Stimulated activated CD8-positive, alpha-beta memory T cell treated with anti-CD3 and anti-CD28 coated beads, Interleukin-4, amount 100 ng/mL, for 1 hour (primary cell): ENCODE measurements at places on chromosomes 6 and 20.

DNA sequence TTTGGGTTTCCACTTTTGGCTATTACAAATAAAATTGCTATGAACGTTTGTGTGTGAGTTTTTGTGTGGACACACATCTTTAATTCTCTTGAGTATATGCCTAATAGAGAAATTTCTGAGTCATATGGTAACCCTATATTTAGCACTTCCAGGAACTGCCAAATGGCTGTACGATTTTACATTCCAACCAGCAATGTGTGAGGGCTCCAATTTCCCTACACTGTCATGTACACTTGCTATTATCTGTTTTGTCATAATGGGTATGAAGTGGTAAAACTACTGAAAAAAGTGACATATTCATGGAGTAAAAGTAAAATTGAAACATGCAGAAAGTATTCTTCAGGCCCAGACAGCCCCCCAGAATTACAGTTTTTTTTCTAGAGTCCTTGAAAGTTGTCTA, 59.6 kb upstream of the ESR1 start:
- DNase-seq = no peak

DNA sequence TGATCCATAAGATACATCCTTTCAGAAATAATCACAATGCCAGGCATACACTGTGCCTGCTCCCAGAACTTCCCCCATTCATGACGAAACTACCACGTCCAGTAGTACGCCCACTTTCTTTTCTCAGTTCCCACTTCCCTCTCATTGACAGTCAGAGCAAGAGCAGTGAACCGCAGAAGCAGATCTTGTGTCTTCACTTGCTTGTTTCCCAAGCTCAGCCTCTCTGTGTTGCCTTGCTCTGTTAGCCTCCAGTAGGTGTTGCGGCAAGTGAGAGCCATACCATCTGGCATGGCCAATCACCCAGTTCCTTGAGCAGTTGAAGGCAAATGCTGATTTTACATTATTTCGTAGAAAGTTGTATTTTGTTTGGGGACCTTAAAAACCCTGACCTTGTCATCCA, 11.7 kb downstream of the UST start:
- DNase-seq = no peak

- DNase-seq = no peak
Measured at GRCh38 chr20:36197271-36197670, 39.0 kb upstream of the AAR2 start.

- DNase-seq = no peak
Measured at GRCh38 chr6:50096296-50096695, 46.6 kb upstream of the DEFB112 start.

- no peak for DNase-seq
Measured at GRCh38 chr6:148789948-148790347, 43.1 kb downstream of the UST start.

DNA sequence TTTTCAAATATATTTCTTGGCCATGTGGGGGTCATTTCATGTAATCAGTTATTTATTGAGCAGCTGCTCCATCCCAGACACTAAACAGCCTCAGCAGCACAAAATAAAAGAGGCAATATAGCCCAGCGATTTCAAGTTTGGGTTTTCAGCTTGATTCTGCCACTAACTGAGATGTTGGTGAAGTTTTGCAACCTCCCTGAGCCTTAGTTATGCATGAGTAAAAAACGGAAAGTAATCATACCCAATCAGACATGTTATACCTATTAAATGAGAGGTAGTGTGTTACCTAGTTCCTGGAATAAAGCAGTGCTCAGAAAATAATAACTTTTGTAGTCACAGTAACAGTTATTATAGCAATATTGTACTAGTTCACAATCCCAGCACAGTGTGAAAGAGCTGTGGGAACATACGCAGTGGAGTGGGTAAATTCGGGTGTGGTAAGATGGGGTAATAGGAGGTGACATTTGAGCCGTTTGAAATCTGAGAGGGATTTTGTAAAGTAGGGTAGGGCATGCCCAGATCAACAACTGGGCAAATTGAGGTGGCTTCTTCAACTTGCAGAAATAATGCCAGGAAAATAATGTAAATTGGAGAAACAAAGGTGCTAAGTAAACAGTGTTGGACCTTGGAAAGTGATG, 1.5 kb downstream of the SLC9A8 start:
- no peak for DNase-seq

DNA sequence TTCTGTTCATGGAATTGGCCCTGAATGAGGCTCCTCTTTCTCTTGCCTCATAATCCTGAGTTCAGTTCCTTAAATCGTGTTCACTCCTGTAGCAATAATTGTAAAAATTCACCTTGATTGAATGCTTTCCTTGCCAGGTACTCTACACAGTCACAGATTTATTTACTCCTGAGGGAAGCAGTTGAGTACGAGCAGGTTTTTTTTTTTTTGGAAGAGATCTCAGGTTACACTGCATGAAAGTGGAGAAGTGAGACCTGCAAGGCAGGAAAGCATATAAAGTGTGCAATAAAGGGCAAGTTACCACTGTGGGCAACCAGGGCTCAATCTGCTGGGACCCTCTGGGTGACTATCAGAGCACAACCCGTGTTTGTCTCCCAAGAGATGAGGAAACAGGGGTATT, 93.0 kb upstream of the DOK5 start:
- DNase-seq = no peak

GRCh38 chr6:46513533-46513932, 22.3 kb upstream of the RCAN2 start:
- DNase-seq = no peak

DNA sequence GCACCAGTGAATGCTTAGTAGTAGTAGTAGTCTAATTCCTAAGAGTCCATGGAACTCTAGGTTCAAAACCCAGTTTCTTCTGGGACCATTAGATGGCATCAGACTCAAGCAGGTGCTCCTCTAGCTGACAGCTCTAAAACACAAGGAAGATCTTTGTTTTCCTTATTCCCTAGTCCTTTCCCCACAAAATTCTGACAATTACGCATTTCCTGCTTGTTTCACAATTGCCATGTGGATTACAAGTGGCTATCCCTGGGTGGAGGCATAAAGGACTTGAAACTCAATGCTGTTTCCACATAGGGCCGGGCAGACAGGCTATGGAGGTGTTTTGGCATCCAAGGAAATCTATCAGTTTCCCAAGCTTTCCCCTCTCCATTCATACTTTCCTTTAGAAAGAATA, 9.2 kb upstream of the HLA-DOB start:
- no peak for DNase-seq

DNA sequence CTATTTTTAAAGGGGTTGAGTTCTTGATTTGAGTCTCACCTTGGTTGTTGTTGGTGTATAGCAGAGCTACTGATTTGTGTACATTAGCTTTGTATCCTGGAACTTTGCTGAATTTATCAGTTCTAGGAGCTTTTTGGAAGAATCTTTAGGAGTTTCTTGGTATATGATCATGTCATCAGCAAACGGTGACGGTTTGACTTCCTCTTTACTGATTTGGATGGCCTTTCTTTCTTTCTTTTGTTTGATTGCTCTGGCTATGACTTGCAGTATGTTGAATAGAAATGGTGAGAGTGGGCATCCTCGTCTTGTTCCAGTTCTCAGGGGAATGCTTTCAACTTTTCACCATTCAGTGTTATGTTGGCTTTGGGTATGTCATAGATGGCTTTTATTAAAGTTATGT, 64.0 kb downstream of the CDYL start:
- DNase-seq = no peak

GRCh38 chr20:3431109-3431508, 23.6 kb upstream of the DNAAF9 start:
- no peak for DNase-seq

- no peak for DNase-seq
Measured at GRCh38 chr20:4014031-4014474, 1.3 kb downstream of the RNF24 start.

DNA sequence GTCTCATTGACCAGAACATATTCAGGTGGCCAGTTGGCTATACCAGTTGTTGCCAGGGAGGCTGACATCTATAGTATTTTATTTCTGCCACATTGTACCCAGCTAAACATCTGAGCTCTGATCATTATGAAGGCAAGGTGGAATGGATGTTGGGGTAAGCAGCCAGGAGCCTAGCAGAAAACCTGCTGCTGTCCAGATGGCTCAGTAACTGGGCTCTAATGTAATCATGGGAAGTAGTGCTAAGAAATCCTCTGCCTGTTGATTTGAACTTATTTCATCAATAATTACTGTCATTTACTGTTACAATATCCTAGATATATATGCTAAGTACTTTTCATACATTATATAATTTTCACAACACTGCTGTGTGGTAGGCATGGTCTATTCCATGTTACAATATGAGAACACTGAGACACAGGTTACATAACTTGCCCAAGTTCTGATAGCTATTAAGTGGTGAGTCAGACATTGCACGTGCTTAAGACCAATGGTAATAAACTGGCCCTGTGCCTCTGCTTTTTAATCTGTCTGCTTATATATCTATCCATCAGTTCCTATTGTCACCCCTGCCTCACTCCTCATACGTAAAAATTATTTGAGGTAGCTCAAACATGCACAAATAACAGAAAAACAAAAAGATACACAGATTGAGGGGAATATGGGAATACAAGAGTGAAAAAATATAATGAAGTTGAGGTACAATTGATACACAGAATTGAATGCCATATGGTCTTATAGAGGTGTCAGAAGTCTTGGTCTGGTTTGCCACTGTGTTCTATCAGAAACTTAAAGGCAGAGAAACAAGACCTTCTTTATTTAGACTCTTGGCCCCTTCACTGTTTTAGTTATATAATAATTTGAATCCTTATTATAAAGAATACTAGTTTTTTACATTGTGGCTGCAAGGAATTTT, 25.2 kb downstream of the TBPL1 start:
- DNase-seq = no peak

DNA sequence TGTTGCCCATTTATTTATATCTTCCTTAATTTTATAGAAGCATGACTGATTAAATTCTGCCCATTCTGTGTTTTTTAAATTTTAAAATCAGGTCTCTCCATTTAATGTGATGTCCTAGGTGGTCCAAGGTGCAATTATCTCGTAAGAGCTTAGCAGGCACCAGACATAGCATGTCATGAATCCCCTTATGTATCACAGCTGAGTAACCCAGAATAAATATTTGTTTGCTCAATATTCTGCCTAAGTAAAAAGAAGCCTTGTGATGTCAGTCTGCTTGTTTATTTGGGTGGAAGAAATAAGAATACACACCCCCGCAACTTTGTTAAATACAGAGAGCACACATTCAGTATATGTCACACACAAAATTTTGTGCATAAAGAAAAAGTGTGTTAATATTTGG, 211.3 kb downstream of the FARS2 start:
- DNase-seq = no peak

DNA sequence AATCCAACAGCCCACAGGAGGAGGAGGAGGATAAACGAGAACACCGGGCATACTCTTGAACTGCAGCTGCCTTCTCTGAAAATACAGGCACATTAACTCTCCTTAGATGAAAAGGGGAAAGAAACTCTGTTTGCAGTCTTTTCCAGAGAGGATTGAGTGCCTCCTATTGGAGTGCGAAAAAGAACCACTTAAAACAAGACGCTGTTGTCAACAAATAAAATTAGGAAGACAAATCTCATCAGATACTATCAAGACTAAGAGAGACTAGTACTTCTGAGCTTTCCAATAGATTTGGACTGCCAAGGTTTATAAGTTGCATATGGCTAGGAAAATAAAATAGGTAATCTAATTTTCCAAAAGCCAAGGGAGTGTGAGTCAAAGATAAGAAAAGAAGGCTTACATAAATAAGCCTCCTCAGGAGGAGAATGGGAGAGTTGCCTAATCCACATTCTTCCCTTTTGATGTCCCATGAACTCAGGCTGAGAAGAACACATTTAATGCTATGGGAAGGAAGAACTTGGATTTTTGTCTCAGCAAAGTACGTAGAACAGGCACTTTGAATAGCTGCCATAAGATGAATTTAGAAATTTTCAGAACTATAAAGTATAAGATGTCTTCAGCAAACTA, 154.7 kb downstream of the ARHGAP18 start:
- DNase-seq = no peak

- no peak for DNase-seq
Measured at GRCh38 chr20:35991142-35991771, 22.9 kb downstream of the CNBD2 start.

DNA sequence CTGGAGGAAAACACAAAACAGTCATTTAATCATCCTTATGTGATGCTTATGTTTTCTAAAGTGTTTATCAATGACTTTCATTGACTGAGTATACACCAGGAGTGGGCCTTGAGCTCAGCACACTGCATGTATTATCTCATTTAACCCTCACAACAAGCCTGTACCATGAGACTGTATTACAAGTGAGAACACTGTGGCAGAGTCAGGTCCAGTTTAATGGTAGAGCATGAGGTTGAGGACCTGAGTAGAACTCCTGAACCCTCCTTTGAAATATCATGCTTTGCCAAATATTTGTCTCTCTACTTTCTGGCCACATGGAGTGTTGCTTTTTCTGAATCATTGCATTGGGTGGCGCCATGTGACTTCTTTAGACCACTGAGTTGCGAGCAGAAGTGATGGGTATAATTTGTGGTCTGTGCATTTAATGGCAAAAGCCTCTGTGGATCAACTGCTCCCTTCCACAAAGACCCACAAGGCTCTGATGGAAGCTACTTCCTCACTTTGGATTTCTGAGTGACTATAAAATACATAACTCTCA, 65.0 kb upstream of the SIRPG start:
- DNase-seq = no peak

- DNase-seq = no peak
Measured at GRCh38 chr6:25232479-25232878, 46.7 kb upstream of the CARMIL1 start.

- no peak for DNase-seq
Measured at GRCh38 chr6:167394339-167394738, 69.5 kb downstream of the TTLL2 start.

GRCh38 chr6:124798942-124799496, 163.2 kb upstream of the RNF217 start:
- no peak for DNase-seq

DNA sequence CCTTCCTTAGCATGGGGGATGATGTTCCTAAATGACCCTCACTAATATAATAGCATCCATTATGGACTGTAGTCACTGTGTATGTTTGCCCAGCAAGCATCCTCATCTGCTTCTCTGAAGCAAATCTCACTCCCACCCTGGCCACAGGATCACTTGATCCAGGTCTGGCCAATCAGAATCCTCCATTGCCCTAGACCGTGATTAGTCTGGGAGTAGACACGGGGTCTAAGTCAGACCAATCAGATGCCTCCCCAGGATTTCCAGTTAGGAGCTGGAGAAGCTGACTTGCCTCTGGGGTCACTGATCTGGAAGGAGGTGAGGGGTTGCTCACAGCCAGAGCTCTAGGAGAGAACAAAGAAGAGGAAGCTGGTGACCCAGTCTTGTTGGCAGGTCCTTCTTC, 153.9 kb downstream of the DHX35 start:
- no peak for DNase-seq

GRCh38 chr20:64103871-64104666, 3.3 kb downstream of the NPBWR2 start:
- DNase-seq = no peak

DNA sequence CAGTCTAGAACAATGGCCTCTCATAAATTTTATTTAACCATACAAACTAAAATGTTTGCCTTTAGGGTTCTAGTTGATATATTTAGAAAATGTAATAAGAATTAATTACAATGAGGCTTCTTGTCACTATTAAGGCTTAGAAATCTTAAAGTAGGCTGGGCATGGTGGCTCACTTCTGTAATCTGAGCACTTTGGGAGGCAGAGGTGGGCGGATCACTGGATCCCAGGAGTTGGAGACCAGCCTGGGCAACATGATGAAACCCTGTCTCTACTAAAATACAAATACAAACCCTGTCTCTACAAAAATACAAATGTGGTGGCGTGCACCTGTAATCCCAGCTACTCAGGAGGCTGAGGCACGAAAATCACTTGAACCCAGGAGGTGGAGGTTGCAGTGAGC, 99.0 kb upstream of the ADGRF1 start:
- no peak for DNase-seq
